ENCODE measurements at places on chromosomes 13 and 19.

- no peak for DNase-seq
These were observed 559 bp upstream of the RPL21 start for GRCh38 chr13:27250833-27251165.

DNA sequence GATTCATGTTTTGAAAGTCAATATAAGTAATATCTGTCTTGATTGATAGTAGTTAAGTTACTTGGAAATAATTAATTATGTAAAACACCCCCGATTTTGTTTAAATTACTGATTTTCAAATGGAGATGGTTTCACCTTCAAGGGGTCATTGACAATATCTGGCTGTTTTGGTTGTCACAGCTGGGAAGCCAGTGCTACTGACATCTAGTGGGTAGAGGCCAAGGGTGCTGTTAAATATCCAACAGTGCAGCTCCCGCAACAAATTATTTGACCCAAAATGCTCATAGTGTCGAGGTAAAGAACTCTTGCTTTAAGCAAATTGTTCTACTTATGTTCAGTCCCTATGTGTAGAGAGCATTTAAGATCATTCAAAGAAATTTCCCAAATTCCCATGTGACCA, 50.6 kb upstream of the PCDH20 start:
- DNase-seq = no peak

DNA sequence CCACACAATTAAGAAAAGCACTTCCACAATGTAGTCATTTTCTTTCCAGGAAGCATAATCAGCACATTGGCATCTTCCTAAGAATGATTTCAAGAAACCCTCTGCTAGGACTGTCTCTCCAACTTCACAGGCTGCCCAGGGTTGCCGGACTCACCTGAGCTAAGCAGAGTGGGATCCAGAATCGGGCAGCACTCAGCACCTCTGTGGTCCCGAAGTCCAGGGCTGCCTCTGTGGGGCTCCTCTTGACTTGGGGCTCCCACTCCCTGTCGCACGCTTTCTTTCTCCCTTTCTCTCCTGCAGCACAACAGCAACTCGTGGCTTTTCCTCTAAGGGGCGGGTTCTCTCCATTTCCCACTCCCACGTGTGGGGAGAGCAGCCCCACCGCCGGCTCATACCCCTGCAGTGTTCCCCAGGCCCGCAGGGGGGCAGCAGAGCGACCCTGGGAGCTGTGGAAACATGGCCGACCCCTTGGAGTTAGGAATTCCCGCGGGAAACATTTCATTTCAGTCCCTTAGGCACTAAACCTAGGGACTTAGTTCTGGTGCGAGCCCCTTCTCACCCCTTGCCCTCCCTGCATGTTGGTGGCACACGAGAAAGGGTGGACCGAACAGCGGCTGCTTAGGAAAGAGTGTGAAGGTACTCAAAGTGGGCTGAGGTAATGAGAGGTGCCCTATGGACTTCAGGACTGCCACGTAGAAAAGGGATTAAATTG, at the start of gene TMEM272:
Gene TMEM272 (minus strand): TSS at position 316 of the 712 bp plus-strand sequence. CDS start 6,647 bp downstream, outside the sequence.
- peak; percentile 31 for DNase-seq

DNA sequence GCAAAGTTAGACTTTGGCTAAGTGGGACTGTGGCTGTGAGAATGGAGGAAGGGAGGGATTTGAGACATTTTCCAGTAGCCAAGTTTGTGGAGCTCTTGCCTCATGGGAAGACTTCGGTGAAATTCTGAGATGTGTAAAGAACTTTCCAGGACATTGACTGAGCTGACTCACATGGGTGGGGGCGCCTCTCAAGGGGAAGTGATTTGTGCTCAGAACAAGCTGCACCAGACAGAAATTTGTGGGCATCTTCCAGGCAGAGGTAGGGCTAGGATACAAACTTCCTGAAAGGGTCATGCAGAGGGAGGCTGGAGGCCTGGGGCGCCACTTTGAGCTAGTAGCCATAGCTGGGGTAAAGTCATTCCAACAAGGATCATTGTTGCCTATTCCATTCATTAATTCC, 9.8 kb upstream of the SIGLEC10 start:
- DNase-seq = no peak

GRCh38 chr13:51793570-51794271, 10.2 kb downstream of the DHRS12 start:
- no peak for DNase-seq

GRCh38 chr19:40542202-40542859, 34.3 kb upstream of the SHKBP1 start:
- no peak for DNase-seq

DNA sequence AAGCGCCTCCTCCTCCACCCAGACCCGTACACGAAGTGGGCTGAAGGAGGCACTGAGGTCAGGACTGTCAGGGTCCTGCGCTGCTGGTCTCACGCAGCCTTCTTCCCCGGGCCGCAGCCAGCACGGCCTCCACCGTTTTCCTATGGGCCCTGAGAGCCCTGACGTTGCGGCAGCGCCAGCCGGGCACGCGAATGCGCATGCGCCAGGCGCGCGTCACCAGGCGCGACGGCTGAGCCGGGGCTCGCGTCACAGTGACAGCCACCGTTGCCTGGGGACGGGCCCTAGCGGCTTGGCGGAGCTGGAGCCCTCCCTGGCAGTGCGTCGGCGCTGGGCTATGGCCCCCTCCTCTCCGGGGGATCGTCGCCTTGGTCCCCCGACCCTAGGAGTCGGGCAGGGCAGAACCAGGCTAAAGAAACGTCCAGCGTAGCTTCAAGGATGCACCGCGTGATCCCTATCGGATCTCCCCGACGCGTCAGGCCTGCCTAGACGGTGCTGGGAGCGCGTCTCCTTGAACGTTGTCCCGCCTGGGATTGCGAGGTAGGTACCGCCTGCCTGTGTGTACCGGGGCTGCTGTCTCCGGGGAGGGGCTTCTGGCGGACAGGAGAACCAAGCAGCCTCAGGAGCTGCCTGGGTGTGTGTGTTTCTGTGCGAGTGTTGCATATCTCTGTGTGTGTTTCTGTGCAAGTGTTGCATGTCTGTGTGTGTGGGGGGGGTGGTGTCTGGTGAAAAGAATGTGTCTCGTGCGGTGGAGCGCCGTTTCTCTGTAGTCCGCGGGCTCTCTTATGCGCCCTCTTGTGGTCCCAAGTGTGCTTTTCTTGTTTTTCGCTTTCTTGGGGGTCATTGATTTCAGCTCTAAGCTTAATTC, 43.2 kb downstream of the ZNF571 start:
- DNase-seq = no peak

GRCh38 chr13:50386541-50387050, 371.4 kb downstream of the KCNRG start:
- no peak for DNase-seq

GRCh38 chr13:39682788-39683187, 27.3 kb downstream of the COG6 start:
- no peak for DNase-seq

GRCh38 chr13:57045826-57046546, 94.7 kb upstream of the PRR20A start:
- no peak for DNase-seq

- DNase-seq = no peak
These were observed at the start of gene MAMSTR for GRCh38 chr19:48719263-48720171. Gene MAMSTR (minus strand): TSS chr19:48719725. CDS start chr19:48719031, 694 bp downstream.

DNA sequence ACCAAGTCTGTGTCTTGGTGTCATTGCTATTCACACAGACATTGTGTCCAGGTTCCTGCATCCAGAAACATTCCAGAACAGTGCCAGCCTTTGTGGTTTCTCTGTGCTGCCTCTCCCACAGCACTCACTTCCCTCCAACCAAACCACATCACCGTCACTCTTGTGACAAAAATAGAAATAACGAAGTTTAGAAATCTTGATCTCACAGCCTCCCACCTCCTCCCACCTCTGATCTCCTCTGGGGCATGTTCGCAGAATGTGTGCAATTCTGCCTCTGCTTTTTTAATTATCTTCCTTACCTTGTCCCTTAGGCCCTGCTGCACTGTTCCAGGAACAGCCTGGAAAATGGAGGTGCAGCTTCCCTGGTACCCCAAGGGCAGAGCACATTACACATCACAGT, 8.7 kb upstream of the SERPINE3 start:
- DNase-seq = no peak

DNA sequence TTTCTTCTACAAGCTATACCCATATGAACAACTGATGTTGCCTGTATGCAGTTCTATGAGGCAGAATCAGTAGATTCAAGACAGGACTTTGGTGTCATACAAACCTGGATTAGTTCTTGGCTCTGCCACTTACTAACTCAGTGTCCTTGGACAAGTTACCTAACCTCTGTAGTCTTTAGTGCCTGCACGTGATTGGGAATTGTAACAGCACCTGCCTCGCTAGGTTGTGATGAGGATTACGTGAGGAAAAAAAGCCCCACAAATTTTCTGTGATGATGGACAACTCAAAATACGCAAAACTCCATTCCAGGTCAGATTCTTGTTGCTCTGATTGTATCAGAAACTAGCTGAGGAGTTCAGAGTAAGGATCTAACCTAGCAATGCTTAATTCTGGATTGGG, 89.3 kb downstream of the LRCH1 start:
- no peak for DNase-seq

DNA sequence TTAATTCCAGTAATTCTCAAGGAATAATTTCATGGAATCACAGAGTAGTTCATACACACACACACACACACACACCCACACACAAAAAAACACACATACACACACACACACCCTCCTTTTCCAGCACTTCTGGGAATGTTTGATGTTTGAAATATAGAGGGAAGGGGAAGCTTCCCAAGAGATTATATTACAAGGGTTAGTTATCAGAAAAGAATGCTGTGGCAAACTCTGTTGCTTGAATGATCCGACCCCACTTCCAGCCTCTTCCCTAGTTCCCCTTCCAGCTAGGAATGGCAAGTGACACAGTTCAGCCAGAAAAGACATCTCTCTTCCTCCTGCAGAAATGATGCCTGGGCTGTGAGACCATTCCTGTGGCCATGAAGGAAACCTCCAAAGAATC, 49.9 kb downstream of the KCTD12 start:
- no peak for DNase-seq

DNA sequence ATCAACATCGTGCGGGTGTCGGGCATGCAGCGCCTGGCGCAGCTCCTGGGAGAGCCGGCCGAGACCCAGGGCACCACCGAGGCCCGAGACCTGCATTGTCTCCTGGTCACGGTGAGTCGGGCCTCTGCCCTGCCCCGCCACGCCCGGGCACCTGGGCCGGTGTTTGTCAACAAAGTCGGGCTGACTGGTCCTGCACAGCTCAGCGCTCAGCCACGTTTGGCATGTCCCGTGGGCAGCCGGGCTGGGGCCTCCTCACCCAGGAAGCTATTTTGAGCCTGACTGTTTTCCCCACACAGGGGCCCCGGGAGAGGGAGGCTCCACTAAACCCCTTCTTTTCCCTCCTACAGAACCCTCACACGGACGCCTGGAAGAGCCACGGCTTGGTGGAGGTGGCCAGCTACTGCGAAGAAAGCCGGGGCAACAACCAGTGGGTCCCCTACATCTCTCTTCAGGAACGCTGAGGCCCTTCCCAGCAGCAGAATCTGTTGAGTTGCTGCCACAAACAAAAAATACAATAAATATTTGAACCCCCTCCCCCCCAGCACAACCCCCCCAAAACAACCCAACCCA, 1.3 kb downstream of the GADD45B start:
- DNase-seq = peak; percentile 23

DNA sequence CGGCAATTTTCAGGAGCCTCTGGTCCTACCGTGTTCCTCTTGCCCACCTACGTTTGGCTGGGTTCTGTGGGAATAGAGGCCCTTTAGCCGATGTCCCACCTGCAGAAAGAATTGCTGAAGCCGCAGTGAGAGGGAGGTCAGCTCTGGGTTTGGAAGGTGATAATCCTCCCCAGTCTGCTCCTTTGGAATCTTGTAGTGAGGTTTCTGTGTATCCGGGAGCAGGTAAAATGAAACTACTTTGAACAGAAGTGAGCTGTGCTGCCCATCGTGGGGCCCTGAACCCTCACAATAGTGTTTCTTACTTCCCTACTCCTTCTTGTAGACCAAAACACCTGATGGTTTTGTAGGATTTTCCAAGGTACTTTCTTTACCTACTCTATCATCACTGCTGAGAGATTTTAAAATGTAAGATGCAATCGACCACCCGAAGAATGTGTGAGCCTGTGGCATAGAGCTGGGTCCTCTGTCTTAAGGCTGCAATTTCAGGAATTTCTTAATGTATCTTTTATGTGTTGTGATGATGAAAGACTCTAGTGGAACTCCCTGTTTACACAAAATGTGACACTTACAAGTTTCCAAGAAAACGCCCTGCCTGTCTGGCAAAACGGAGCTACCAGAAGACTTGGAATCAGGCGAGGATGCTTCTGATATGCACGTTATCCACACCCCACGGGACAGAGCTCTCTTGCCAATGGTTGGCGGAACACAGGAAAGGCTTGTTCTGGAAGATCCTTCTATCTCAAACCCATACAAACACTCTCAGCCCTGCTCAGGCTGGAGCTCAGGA, 76.1 kb downstream of the RGCC start:
- DNase-seq = no peak

- no peak for DNase-seq
These were observed at the start of gene EML2 for GRCh38 chr19:45638930-45639729. Gene EML2 (minus strand): TSS chr19:45639397. CDS start chr19:45639376, 21 bp downstream.

GRCh38 chr19:14218620-14219330, 12.8 kb upstream of the ADGRL1 start:
- DNase-seq = no peak

DNA sequence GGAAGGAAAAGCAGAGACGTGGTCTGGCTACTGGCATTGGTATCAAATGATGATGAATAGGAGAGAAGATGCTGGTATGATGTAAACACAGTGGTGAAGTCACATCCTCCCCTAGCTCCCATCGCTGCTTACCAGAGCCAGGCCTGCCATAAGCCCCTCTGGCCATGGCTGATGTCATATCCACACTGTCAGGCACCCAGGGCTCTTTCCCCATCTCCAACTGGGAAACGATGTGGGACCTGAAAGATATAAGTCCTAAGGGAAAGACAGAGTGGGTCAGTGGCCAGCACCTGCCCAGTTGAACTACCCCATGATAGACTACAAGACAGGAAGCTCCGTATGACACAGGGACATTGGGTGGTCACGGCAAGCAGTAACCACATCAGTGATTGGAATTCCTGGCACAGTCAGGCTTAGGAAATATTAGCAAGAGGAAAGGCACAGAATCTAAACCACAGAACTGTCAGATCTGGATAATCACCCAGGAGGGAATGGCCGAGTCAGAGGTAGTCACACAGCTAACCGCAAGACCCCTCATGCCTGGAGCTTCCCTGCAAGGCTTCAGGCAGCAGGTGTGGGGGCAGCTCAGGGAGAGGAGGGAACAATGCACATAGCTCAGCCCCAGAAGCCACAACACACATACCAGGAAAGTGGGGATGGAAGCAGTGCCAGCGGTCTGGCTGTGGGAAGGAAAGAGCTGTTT, 3.8 kb downstream of the ZNF792 start:
- DNase-seq = no peak

GRCh38 chr19:49613374-49613773, 22.4 kb downstream of the PRR12 start:
- DNase-seq = no peak

DNA sequence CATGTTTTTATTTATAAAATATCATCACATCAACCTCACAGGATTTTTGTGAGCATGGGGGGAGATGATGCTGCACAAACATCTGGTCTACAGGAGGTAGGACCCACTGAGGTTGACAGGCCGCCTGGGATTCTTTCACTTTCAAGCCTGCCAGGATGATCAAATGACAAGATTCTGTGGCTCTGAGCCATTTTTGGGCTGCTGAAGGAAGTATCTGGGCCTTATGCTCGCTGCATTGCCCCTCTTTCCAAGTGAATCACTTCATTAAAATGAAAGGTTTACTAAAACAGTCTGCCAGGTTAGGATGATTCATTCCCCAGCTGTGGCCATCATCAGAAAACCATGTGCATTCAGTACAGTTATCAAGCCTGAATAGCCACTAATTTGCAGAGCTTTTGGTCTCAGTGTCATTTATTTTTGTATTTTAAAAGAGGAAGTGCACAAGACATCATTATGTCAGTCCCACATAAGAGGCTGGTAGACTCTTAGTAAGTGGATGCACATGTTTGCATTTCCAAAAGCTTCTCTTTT, 34.4 kb downstream of the STARD13 start:
- no peak for DNase-seq

All from midbrain (tissue), 1 donor.